Osteoblast (primary cell): ENCODE measurements at places on chromosomes 16 and 17.
A peak's percentile ranks its signal among the peaks of the same experiment; 100 is the strongest.

DNA sequence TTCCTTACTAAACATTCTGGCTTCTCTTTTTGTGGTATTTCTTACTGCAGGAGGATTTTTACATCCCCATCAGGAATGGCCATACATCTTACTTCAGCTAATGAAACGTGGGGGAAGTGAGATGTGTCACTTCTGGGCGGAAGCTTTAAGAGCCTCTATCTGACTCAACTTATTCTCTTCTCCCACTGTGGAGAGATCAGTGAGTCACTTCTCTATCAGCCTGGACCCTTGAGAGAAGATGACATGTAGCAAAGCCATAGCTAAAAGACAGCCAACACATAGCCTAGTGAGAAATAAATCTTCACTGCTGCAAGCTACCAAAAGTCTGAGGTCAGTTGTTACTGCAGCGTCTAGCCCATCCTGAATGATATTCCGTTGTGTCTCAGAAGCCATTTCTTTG lies 1066.7 kb upstream of the RBFOX1 start:
- DNase-seq = no peak

DNA sequence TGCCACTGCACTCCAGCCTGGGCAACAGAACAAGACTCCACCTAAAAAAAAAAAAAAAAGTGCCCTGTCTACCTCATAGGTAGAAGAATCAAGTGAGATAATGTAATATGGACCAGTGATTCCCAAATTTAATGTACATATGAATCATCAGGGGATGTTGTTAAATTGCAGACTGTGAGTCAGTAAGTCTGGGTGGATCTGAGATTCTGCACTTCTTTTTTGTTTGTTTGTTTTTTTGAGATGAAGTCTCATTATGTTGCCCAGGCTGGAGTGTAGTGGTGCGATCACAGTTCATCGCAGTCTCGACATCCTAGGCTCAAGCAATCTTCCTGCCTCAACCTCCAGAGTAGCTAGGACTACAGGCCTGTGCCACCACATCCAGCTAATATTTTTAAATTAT lies 31.6 kb downstream of the HOXB1 start:
- DNase-seq = no peak

- peak; percentile 22 for DNase-seq
These were observed 10.1 kb upstream of the KREMEN2 start for GRCh38 chr16:2953706-2954627.

DNA sequence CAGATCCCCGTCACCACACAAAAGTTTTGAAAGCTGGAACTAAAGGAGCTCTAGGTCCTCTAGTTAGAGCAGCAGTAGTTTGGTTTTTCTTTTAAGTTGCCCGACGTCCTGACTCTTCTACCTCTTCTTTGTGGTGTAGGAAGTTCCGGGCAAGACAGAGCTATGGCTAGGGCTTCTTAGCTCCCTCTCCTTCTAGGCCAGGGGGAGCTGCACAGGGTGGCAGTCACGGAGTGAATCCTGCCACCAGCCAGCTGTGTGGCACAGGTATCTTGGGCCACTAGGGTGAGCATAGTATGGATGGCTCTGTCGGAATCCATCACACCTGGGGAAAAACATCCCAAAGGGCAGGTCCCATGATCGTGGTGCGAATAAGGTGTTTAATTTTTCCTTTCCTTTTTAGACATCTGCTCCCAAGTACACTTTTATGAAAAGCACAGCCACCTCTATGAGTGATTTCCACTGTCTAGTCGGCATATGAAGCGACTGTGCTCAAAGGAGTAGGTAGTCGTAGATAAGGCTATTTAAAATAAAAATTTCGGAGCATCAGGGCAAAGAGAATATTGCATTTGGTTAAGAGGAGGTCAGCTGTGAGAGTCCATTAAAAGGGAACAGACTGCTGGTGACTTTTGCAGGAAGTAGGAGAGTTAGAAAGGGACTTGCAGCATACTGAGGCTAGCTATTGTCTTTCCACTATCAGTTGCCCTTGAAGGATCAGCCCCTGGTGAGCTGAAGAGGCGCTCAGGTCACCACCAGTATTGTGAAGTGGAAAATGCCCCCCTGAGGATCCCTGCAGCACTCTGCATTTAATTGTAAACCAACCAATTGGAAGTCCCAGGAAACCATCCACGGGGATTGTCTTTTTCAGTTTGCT lies 2.1 kb downstream of the PRKCA start:
- DNase-seq = peak; percentile 66

- no peak for DNase-seq
These were observed 74.9 kb upstream of the ZFHX3 start for GRCh38 chr16:73122604-73123391.

- DNase-seq = peak; percentile 48
These were observed 3.8 kb upstream of the ATP2A3 start for GRCh38 chr17:3968015-3968414.

- DNase-seq = peak; percentile 46
These were observed at the start of gene CACNG3 for GRCh38 chr16:24255456-24256371. CACNG3 (plus strand) TSS chr16:24256335; CDS start chr16:24256755, 420 bp downstream.

DNA sequence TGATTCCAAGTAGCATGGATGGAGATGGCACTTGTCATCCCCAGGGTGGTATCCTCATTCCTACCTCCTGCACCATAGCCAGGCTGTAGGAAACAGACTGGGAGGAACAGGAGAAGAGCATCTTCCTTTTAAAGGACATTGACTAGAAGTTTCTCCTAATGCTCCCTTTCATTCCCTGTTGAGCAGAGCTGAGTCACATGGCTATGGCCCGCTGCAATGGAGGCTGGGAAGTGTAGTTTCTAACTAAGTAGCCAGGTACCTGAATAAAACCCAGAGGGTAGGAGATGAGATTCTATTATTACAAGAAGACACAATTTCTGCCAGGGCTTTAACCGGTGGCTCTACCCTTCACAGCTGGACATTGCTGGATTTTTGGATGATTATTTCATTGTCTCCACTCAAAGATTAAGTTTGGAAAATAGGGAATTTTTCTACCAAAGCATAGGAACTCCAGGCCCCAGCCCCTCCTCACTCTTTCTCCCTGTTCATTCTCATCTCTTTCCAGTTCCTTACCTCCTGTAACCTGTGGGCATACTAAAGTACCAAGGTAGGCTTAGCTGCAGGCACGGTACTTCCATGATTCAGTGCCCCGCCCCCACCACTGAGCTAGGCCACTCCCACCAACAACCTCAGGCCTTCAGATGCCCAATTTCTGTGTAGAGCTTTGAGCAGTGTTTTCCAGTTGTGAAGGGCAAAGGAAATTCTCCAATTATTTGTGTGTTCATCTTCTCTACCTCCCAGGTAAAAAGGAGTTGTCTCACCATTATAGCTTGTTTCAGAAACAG lies 378.3 kb downstream of the CDH13 start:
- DNase-seq = peak; percentile 50

DNA sequence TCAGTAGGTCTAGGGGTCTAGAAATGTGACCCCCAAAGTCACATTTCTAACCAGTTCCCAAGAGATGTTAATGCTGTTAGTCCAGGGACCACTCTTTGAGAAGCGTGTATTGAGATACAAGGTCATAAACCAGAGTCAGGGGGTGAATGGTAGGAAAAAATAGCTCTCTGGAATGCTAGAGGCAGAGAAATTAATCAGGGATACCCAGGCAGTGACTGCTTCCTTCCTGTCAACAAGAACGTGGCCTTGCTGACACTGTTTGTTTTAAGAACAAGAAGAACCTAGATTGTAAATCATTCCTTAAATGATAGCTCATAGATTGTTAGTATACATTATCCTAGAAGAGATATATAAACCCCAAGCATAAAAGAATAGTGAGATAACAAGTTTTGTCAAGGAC lies 43.8 kb downstream of the PITPNM3 start:
- no peak for DNase-seq

GRCh38 chr17:9790889-9791876 lies at the start of gene DHRS7C:
DHRS7C (minus strand) TSS chr17:9791592; CDS start chr17:9791284, 308 bp downstream.
- no peak for DNase-seq

DNA sequence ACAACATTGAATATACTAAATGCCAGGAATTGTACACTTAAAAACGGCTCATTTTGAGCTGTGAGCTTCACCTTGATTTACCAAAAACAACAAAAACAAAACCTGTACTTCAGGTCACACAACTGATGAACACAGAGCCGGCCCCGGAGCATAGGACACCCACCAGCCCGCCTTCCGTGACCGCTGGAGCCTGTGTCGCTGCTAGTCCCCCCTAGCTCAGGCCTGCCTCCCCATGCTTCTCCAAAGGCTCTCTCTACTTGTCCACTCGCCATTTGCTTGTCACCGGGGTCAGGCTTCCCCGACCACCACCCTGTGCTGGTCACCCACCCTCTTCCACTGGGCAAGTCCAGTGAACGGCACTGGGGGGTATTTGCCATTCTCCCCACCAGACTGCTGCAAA lies 113.8 kb upstream of the TNRC6C start:
- DNase-seq = no peak

GRCh38 chr17:60398227-60398959 lies 6.5 kb upstream of the USP32 start:
- DNase-seq = no peak

DNA sequence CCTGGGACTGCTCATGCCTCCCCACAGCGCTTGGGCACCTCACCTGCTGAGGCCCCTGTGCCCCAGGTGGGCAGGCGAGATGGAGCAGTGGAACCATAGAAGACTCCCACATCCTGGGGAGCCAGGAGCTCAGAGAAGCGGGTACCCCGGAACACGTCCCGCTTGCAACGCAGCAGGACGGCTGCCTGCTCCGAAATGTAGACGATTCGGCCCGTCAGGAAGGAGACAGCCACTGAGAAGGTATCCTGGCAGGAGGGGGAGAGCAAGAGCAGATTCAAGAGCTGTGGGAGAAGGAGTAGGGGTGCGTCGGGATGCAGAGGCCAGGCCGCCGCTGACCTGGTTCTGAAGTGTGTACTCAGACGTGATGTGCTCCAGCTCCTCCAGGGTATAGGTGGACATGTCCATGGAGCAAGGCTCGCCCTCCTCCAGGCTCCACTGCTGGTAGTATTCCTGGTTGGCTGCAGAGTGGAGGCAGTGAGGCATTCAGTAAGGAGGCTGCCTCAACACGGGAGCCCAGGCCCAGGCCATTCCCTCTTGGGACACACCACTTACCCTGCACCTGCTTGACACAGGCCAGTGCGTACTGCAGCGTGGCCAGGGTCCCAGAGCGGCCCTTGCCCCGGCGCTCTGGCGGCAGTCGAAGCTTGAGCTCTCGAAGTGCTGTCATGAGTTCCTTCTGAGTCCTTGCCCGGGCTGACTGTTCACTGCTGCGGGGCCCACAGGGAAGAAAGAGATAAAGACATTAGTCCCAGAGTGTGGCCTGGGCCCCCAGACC lies 2.6 kb downstream of the PER1 start:
- peak; percentile 62 for DNase-seq

DNA sequence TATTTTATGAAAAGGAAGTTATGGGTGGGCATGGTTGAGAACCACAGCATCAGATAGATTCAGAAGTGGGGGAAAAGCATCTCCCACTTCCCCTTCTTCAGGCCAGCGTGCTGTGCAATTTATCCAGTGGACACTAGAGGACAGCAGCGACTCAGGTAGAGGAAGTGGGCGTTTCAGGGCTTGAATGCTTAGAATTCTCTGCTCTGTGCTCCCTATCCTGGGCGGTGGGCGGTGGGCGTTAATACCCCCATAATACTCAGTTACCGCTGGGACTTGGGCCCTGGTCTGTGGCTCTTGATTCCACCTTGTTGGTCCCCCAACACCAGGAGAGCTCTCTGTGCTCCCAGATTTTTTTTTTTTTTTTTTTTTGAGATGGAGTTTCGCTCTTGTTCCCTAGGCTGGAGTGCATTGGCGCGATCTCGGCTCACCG lies 3.7 kb upstream of the LYZL6 start:
- no peak for DNase-seq

GRCh38 chr17:40901981-40902474 lies 17.0 kb upstream of the KRT20 start:
- DNase-seq = peak; percentile 66

- peak; percentile 94 for DNase-seq
These were observed 5.2 kb downstream of the ITPRIPL2 start for GRCh38 chr16:19118938-19119431.

GRCh38 chr16:1379304-1380076 lies 27.8 kb downstream of the GNPTG start:
- peak; percentile 98 for DNase-seq

- peak; percentile 36 for DNase-seq
These were observed 34.6 kb downstream of the TBCD start for GRCh38 chr17:82786427-82786826.

GRCh38 chr17:4643676-4644075 lies 2.2 kb upstream of the ALOX15 start:
- DNase-seq = no peak

GRCh38 chr17:15657868-15658267 lies 26.2 kb downstream of the TRIM16 start:
- no peak for DNase-seq

DNA sequence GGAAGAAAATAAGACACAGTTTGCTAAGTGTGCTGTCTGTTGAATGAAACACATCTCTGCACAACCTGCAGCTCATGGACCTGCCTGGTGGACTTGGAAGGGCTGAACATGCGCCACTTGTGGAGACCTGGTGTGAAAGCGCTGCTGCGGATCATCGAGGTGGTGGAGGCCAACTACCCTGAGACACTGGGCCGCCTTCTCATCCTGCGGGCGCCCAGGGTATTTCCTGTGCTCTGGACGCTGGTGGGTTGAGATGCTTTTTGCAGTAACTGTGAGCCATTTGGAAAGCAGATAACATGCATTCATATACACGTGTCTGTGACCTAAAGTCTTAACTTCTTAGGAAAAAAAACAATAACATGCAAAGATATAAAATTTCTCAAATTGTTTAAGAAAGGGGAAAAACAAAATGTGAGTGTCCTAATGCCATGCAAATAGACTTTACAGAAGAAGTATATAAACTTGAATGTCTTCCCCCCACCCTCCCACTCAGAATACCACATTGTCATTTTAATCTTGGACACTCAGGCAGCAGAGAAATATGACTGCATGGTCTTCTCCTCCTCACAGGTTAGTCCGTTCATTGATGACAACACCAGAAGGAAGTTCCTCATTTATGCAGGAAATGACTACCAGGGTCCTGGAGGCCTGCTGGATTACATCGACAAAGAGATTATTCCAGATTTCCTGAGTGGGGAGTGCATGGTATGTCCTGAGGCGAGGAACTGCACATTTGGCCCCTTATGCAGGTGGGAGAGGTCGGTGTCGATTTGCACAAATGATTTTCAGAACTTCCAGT lies 65.6 kb downstream of the SEC14L1 start:
- DNase-seq = no peak

- no peak for DNase-seq
These were observed 284.8 kb upstream of the CCL2 start for GRCh38 chr17:33970279-33970678.

DNA sequence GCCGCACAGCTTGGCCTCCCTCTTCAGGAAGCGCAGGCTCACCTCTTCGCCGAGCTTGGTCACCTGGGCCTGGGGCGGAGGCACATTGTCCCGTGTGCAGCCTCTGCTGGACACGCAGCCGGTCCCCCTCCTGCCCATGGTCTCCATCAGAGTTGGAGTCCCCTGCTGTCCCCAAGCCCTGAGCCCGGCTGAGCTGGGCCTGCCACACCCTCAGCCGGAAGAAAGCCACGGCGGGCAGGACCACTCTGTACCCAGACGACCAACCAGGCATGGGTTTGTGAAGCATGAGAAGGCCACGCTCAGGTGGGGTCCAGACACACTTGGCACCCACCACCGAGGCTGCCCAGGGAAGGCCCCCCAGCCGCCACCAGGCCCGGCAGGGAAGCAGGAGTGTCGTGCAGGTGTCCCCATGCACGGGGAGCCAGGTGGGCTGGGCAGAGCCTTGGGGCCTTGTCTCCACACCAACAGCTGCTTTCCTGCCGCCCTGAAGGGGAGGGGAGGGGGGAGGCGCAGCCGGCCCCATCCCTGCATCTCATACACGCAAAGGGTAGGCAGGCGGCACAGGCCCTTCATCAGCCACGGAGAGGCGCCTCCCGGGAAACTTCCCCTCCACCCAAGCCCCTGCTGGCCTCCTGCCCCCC lies 5.2 kb downstream of the CCDC154 start:
- no peak for DNase-seq
